SJCRH30 (cell line): ENCODE measurements at places on chromosomes 3 and 15. TPM values are rescaled to one million over a fixed set of nuclear protein-coding genes. Genes with fewer than 3 reads are reported as not detected.
A peak's percentile ranks its signal among the peaks of the same experiment; 100 is the strongest.

THOC7 gene
- total RNA-seq = 35.2 and 41.4 TPM in 2 replicates

SEMA7A gene
- 2.6 and 2.8 TPM in 2 replicates for total RNA-seq

DNA sequence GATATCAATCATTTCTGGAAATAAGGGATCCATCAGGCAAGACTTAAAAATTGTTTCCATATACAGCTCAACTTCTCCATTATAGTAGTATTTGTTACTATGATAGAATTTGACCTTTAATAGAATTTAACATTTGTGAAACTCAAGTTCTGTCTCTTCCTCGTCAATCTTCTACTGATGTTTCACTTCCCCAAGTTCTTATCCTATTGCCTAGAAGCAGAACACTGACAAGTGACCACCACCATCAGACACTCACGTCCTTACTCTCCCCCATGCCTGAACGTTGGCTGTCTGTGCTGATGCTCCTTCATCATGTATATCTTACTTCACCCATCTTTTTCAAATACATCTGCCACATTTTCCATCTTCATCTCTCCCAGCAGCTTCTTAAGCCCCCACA is 26.6 kb upstream of the TAFA4 start:
- H3K36me3 ChIP-seq = no peaks in the 10 kb centered on the region
- H3K27ac ChIP-seq = no peak overlapping the region
- H3K4me1 ChIP-seq = no peaks in the 10 kb centered on the region
- no peak for DNase-seq
- H3K27me3 ChIP-seq = no peaks in the 10 kb centered on the region
- no peak overlapping the region for H3K4me3 ChIP-seq

GRCh38 chr15:39362821-39363561 is 217.9 kb upstream of the THBS1 start:
- no peaks in the 10 kb centered on the region for H3K36me3 ChIP-seq
- peaks cover 24% of the 10 kb centered on the region for H3K4me1 ChIP-seq
- peak overlapping the region; percentile 33 for H3K27ac ChIP-seq
- no peak overlapping the region for H3K4me3 ChIP-seq
- DNase-seq = peak; percentile 98

GRCh38 chr3:152176998-152177397 is 91.7 kb upstream of the MBNL1 start:
- no peak overlapping the region for H3K27ac ChIP-seq
- no peak for DNase-seq
- H3K36me3 ChIP-seq = no peaks in the 10 kb centered on the region
